Stimulated activated CD4-positive, alpha-beta T cell treated with anti-CD3 and anti-CD28 coated beads, TNF-alpha, amount 100 ng/mL, for 4 hours (primary cell): ENCODE measurements at places on chromosomes 7 and 10.

DNA sequence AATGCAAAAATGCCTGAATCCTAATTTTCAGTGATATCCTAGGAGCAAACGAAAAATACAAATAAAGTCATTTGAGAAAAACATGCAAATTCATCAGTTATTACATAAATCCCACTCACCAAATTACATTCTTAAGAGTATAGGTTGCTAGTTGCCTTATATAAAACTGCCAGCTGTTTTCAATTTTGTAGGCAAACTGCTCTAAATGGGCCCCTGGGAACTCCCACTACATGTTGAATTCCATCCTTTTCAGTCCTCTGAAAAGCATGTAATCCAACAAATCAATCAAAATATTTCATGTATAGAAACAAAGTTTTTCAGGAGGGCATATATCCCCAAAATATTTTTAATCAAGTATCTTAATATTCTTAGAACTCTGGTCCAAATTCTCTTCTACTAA lies 2.1 kb upstream of the JMJD1C start:
- DNase-seq, result no peak

DNA sequence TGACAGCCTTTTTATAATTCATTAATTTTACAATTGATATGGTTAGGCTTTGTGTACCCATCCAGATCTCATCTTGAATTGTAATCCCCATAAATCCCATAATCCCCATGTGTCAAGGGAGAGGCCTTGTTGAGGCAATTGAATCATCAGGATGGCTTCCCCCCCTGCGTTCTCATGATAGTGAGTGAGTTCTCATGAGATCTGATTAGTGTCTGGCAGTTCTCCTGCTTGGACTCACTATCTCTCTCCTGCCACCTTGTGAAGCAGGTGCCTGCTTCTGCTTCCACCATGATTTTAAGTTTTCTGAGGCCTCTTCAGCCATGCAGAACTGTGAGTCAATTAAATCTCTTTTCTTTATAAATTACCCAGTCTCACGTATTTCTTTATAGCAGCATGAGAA lies 165.7 kb upstream of the GNAI1 start:
- DNase-seq, result no peak

GRCh38 chr7:67008260-67008659 lies 11.6 kb downstream of the TYW1 start:
- no peak for DNase-seq

DNA sequence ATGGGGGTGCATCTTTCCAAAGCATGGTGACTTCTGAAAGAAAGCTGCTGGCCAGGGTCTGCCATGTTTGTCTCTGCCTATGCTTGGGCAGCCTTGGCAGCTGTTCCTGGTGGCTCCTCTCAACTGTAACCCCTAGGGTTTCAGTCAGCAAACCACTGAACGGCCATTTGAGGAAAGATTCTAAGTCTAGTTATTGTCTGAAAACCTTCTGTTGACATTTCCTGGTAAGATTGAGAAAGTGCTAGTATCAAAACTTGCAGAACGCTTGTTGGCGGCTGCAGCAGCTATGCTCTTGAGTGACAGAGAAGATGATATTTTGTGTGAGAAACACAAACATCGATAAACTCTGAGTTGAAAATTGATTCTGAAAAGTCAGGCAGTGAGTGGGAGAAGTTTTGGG lies 523.1 kb downstream of the LRMDA start:
- no peak for DNase-seq

- DNase-seq, result no peak
These were observed 47.7 kb downstream of the RBM17 start for GRCh38 chr10:6136215-6137201.

- DNase-seq, result no peak
These were observed 28.2 kb downstream of the NOD1 start for GRCh38 chr7:30450240-30450982.

GRCh38 chr7:20310963-20311742 lies 19.5 kb upstream of the ITGB8 start:
- no peak for DNase-seq

DNA sequence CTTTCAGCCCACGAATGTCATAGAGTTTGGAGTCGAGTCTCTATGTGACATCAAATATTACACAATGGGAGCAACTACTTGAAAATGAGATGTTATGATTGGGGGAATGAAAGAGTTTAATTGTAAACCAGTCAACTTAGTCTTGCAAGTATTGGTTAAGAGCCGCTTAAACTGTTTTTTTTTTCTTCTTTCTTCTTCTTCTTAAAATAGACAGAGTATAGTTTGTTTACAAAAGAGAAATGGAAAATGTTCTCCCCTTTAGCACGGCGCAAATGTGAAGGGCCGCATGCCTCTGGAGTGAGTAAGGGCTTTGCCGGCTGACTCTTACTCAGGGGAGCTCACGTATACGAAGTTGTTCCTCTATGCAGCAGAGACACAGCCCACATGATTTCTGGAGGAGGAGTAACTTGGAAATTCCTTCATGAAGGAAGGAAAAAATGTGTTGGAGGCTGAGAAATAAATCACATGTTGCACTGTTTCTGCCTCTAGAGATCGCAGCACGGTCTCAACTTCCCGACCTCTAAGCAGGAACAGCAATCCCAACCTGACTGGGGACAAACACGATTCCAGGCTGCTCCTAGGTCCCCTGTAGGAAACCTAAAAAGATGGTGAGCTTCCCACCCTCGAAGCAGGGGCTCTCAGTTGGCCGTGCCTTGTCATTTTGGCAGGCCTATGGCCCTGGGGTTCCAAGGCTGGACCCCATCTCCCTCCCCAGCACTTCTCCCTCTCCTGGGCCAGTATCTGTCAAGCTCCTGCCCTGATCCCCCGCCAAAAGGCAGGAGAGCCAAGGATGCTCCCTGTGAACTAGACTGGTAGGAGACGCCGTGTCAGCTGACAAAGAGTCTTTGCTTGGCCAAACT lies 44.8 kb downstream of the MYOF start:
- DNase-seq, result no peak
